ENCODE measurements at places on chromosomes 6 and 20.
A peak's percentile ranks its signal among the peaks of the same experiment; 100 is the strongest.

GRCh38 chr20:57675773-57676172 is 34.0 kb downstream of the PMEPA1 start:
- no peak for DNase-seq

DNA sequence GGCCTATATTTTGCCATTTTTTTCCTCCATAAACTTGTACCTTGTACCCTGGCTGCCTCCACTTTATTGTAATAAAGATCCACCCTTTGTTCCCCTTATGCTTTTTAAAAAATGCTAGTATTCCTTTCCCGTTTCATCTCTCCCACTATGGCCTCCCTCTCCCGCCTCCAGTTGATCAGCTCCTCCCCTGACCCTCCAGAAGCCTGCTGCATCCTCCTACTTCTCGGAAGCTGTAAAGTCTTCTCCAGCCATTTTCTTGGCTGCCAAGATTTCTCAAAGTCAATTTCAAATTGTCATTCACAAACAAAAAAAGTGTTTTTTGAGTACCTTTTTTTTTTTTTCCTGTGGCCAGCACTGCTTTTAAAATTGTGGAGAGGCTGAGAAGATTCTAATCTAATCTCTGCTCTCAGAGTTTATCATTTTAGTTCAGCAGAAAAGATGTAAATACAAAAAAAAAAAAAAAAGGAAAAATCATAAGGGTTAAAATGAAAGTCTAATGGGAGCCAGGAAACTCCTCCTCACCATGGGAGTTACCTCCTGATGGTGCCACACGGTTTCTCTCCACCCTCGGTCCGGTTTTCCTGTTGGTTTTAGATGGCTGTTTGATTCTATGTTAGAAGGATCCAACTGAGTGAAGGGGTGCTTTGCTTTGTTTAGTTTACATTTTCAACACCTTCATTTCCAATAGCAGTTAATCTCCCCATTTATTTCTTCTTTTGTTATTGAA is 103.0 kb upstream of the KCNK16 start:
- DNase-seq, result peak; percentile 69

- no peak for DNase-seq
Observed at GRCh38 chr20:63701051-63701328, 4.5 kb downstream of the TNFRSF6B start.

GRCh38 chr6:2110504-2110903 is 134.9 kb downstream of the GMDS start:
- no peak for DNase-seq

- DNase-seq, result no peak
Observed at GRCh38 chr6:35739645-35740524, 3.1 kb downstream of the ARMC12 start.

DNA sequence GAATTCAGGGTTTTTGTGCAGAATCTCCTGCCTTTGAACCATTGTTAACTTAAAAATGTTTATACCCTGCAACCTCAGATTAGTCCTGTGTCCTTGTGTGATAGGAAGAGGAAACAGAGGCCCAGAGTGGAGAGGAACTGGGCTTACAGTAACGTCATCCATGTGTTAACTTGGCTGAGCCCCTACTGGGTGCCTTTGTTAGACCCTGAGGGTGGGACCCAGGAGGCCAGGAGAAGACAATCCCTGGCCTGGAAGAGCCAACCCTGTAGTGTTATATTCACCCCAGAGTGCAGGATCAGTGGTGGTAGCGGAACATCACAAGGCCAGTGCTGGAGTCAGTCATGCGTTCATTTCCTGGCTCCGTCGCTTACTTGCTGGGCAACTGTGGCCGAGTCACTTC is 10.6 kb downstream of the MYLK2 start:
- no peak for DNase-seq

DNA sequence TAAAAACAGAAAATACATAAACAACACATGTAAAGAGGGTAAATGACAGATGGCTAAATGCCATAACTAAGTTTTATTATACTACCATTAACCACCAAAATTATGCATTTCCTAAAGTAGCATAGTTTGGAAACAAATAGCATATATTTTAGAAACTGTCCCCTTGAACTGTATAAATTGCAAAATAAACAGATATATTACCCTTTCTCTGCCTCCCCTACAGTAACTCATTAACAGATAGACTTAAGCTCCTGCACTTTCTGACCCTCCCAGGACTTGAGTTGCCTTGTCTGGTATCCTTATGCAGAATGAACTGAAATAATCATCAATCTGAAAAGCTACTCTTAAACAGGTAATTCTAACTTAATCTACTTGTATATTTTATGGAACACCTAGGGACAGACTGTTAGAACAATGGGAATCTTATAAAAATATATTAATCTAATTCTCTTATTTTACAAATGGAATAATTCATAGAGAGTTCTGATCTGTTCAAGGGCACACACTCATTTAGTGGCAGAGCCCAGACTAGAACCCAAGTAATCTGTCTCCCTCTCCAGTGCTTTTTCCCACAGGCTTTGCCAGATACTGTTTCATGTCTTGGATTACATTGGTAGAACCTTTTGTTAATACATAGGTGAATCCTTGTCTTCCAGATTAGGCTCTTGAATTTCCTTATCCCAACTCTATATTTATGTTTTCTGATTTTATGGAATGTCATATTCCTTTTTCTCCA is 50.6 kb upstream of the LOC128125822 start:
- DNase-seq, result no peak

GRCh38 chr6:38974389-38975151 is 74.0 kb upstream of the GLP1R start:
- no peak for DNase-seq

DNA sequence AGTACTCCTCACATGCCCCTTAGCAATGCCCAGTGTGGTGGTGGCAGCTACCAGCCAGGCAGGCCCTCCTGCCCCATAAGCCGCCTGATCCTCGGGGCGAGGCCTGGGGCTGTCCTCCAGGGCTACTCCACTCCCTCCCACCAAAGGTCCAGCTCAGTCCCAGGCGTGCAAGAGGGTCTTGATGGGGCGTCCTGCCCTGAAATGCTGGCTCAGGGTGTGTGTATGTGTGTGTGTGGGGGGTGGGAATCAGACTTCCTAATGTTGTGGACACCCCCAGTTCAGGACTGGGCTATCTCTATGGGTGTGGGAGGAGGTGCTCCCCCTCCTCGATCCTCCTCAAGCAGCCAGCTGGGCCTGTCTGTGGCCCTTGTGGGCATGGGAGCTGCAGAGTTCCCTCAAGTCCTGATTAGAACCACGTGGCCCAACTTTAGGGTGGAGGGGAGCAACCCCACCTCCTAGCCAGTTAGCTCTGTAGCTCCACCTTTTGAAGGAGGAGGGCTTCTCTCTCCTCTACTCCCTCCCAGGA is 7.5 kb downstream of the HSPA12B start:
- DNase-seq, result no peak

- no peak for DNase-seq
Observed at GRCh38 chr6:130032758-130033340, 14.5 kb downstream of the L3MBTL3 start.

DNA sequence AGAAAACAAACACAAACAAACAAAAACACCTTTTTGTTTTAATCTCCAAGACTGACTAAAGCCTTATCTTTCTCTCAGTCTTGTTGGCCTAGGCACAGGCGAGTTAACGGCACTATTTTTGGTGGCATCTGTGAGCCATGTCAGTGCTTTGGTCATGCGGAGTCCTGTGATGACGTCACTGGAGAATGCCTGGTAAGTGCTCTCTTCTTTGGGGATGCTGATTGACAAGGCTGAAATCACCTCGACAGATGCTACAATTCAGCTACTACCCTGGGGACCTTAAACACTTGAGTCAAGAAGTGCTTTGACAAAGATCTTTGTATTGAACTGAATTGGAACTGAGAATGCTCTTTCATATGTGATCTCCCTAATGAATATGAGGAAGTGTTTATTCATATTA is 384.1 kb downstream of the LAMA2 start:
- no peak for DNase-seq

GRCh38 chr6:37507690-37508421 is 8.2 kb upstream of the CCDC167 start:
- no peak for DNase-seq

DNA sequence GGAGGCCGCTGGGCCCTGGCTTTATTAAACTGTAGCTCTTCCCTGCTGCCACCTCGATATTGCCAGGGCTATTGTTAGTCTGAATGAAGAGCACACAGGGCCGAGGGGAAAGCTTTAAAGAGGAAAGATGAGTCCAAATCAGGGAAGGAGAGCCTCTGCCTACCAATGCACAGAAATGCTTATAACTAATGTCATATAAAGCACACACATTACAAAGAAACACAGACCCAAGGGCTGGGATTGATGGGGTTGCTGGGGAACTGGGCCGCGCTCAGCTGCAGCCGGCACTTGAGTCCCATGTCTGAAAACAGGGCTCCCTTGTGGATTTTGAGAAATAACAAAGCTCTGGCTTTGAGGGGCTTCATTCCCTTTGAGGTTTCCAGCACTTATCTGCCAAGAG is 232.6 kb downstream of the CD83 start:
- DNase-seq, result no peak

DNA sequence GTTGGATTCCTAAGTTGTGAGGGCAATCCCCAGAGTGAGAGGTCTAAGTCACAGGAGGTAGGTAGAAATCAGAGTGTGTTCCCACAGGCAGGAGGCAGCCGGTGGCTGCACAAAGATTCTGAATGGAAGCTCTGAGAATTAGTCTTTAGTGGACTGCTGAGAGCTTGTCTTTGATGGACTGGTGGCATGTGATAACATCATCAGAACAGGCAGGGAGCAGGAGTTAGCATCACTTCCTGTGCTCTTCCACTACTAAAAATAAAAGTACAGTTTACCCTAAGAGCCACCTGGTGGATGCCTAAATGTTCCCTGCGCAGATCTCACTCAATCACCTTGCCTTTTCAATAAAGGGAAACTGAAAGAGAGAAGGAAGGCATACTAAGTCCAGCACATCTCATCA is 294.6 kb upstream of the POU3F2 start:
- DNase-seq, result no peak

DNA sequence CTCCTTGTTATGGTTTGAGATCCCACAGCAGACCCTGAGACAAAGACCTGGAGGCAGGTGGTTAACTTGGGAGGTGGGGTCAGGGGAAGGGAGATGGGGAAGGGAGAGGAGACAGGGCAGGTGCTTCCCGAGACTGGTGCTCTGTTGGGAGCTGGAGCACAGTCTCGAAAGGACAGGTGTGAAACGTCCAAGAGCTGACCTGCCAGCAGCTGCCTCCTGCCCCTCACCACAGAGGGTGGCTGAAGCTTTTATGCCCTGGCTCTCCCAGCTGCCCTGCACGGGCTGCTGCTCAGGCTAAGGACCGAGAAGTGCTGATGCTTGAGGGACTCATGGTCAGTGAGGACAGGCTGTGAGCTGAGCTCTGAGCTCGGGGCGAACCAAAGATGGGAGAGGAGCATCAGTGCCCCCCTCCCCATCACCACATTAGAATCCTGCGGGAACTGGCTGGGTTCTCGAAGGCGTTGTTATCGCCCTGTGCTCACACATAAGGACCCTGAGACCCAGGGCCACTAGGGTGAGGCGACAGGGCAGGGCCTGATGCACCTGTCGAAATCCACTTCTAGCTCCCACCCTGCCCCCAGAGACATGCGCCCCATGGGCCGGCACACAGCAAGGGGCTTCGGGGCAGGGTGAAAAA is 25.3 kb upstream of the CD93 start:
- DNase-seq, result no peak

DNA sequence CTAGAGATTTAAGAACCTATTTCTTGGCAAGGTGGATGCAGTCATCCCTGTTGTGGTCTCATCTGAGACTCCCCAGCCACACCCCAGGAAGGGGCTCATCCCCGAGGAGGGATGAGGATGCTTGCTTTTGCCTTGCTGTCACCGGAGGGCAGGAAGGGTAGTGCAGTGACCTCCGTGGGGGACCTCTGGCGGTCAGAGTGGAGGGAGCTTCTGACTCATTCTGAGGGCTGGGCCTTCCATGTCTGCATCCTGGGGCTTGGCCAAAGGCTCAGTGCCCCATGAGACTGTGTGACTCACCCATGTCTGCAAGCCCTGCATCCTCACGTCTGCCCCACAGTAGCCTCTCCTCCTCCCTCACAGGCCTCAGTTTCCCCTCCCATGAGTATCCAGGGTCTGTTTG is 38.7 kb downstream of the UQCC2 start:
- peak; percentile 99 for DNase-seq

- DNase-seq, result peak; percentile 55
Observed at GRCh38 chr20:50652702-50653294, 38.5 kb downstream of the RIPOR3 start.

- DNase-seq, result no peak
Observed at GRCh38 chr6:1705630-1706029, 95.9 kb downstream of the FOXC1 start.

GRCh38 chr20:11090751-11091150 is 417.0 kb upstream of the JAG1 start:
- DNase-seq, result no peak

DNA sequence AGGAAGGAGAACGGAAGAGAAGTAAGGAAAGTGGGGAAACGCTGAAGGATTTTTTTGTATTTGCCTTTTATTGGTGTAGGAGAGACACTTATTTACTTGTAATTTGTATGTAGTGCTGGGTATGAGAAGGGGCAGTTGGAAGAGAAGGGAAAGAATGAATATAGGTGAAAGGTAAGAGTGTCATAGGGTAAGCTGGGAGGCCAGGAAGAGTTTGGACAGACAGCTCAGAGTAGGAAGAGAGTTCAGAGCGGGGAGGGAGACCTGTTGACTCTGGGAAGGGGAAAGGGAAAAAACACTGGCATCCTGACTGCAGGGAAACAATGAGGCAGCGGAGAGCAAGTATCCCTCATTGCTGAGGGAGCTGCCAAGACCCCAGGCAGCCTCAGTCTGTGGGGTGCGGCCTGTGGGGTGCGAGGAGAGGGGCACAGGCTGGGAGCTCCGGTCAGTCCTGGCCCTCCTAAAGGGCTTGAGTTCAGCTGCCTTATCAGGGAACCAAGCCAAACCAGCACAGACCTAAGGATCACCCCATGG is 3.1 kb downstream of the TRAF3IP2 start:
- DNase-seq, result no peak

DNA sequence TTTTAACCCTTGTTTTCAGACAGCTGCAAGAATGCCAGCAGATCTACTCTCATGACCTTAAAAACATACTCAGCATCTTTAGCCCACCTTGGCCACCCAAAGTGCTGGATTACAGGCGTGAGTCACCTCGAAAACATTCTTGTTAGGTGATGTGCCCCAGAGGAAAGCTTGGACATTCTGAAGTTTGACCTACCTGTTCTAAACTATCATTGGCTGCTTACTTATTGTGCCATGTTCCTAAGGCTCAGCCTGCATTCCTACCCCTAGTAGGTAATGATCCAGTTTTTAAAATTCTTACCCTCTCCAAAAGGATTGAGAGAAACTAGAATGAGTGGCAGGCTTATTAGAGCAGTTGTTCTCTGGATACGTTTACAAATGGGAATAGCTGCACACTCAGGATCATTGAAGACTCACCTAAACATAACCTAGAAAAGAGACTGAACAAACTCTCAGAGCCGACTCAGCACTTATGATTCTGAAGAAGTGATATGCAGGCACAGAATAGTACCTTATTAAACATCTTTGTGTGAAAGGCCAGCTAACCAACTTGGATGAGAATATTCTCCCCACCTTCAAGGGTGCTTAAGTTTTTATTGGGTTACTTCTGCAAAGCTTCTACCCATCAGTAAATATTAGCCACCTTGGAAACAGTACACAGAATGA is 362.1 kb downstream of the NRN1 start:
- DNase-seq, result no peak

All from ELR (cell line).